ENCODE measurements at places on chromosomes 4 and X. TPM values are rescaled to one million over a fixed set of nuclear protein-coding genes. Genes with fewer than 3 reads are reported as not detected.

Gene SLITRK4
- 0.40 TPM for total RNA-seq

Gene KCTD8
- not detected for total RNA-seq

- DNase-seq, result no peak
Measured at GRCh38 chrX:46279925-46280313, 265.3 kb downstream of the ZNF674 start.

DNA sequence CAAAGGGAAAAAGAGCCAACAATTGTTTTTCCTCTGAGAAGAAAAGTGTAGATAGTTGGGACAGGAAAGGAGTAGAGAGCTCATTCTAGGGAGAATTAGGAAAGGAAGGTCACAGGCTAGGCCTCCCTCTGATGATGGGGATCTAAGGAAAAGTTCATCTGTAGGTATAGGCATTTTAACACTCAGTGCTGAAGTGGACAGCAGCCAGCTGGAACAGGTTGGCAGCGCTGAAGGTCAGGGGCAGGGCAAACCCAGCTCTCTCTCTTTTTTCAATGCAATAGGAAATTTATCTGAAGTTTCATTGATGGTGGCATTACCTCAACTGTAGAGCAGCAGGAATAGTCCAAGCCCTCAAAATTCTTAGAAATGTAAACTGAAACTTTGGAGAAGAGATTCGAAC, 98.5 kb upstream of the ETNPPL start:
- no peak for DNase-seq

GRCh38 chrX:114930227-114930626, 87.2 kb downstream of the IL13RA2 start:
- peak; percentile 34 for DNase-seq

Gene USP17L19
- total RNA-seq, result not detected

- peak; percentile 30 for DNase-seq
Measured at GRCh38 chr4:38856046-38856445, 571 bp downstream of the TLR6 start.

DNA sequence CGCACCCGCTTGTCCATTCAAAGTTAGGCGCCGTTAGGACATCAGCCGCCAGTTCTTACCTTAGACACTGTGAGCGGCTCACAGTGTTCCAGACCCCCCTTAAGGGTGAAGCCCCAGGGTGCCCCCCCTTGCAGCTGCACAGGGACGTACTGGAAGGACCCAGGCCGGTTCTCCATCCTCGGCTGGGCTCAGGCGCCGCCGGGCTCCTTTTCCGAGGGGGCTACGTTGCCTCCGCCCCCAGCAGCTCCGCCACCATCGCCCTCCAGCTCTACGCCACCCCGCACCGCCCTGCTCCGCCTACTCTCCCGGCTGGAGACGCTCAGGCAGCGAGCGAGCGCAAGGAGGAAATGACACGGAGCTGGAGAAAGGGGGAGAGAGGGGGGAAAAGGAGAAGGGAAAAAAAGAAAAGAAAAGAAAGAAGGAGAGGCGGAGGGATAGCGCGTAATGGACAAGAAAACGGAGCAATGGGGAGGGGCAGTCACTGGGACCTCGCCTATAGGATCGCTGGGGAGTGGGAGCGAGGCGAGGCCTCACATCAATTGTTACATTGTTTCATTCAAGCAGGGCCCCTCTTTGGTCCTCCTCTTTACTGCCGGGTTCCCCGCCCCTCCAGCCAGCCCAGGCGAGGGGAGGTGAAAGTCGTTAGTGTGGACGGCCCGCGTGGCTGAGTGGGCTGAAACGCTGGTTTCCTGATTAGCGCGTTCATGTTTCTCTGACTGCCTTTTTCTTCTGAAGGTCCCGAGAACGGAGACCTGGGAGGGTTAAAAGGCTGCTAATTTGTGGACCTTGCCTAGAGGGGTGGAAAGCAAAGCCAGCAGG, at the start of gene SHROOM4:
TSS of gene SHROOM4 (minus strand) at position 352 of the 819 bp plus-strand sequence. CDS start at position 176, 176 bp downstream.
- peak; percentile 70 for DNase-seq

DNA sequence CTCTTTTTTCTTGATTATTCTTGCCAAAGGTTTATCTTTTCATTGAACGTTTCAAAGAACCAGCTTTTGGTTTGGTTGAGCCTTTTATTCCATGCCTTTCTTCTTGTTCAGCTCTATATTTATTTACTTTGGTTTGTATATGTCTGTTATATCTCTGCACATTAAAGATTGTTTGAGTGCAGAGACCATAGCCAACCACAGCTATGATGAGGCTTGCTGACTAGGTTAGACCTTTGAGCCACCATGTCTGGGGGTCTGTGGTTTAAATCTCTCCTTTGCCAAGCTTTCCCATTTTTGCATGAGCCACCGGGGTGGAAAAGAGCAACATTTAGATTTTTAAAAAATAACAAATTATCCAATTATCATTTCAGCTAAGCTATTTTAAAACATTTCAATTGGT, 96.1 kb downstream of the NHS start:
- DNase-seq, result no peak

Measured in SK-MEL-5 (cell line).